HTR-8/SVneo (cell line): ENCODE measurements at places on chromosomes 7 and 10.

GRCh38 chr7:139505563-139505962, 17.9 kb upstream of the CLEC2L start:
- DNase-seq, result no peak

DNA sequence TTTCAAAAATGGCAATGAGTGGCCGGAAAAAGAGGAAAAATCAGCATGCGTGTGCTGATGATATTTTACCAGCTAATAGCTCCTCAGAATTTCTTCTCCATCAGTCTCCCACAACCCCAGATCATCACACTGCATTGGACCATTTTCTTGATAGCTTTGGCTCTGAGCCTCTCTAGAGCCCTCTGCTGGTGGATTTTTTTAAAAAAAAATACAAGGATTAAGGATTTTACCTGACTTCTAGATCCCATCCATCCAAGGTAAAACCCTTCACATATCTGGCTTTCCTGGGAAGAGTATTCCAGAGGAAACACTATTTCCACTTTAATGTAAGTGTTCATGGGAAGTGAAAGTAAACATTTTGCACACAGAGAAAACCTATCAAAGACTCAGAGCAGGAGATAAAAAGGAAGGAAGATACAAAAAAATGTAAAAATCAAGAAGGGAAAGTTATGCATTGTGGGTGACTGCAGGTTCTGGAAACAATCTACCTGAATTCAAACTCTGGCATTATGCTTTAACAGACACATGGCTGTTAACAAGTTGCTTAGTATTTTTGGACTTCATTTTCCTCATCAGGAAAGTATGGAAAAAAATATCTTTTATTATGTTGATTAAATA, 380.9 kb downstream of the LRRTM3 start:
- DNase-seq, result peak; percentile 3

- DNase-seq, result no peak
Observed at GRCh38 chr10:60893231-60893630, 50.8 kb downstream of the RHOBTB1 start.

DNA sequence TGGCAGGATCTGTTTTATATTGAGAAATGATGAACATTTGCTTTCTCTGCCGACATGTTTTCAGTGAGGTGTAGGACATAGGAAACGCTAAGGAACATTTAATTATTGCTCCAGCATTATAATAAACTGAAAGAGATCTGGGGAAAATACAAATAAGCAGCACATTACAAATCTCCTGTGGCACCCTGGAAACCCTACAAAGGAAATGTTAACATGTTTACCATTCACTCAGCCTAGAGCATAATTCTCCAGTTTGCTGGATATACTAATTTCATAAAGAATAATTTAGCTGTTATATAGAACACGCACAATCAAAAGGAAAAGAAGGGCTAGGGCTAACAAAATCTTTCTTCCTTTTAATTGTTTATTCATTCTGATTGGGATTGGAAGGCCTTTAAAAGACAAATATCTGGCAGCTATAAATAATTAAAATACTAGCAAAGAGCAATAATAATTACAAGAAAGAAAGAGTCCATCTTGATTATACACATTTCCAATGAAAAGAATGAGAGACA, 299.4 kb downstream of the CRPPA start:
- DNase-seq, result no peak

GRCh38 chr10:80590585-80591125, 53.0 kb downstream of the SH2D4B start:
- DNase-seq, result no peak

DNA sequence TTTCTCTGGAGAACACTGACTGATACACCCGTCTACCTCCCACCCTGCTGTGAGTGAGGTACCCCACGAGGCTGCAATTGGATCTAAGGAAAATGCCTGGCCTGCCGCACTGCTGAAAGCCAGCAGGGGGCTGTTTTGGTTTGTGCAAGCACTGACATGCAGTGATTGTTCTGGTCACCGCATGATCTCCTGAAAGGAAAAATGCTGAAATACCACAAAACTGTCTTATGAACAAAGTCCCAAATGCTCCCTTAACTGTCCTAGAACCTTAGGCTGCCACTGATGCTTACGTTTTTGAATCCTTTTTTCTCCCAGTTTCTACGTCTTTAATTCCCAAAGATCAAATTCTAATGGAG, 132.7 kb downstream of the JCAD start:
- DNase-seq, result peak; percentile 66

GRCh38 chr7:69782917-69783684, 184.8 kb downstream of the AUTS2 start:
- no peak for DNase-seq

DNA sequence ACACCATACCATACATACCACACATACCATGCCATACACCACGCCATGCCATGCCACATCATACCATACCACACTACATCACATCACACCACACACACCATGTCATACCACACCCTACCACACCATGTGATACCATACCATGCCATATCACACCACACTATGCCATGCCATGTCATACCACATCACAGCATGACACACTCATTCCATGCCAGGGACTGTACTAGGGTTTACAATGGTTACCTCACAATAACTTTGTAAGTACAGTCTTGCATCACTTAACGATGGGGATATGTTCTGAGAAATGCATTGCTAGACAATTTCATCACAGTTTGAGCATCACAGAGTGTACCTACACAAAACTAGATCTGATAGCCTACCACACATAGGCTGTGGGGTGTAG, 14.5 kb downstream of the PYROXD2 start:
- no peak for DNase-seq

- no peak for DNase-seq
Observed at GRCh38 chr7:24152877-24153472, 131.0 kb upstream of the NPY start.

DNA sequence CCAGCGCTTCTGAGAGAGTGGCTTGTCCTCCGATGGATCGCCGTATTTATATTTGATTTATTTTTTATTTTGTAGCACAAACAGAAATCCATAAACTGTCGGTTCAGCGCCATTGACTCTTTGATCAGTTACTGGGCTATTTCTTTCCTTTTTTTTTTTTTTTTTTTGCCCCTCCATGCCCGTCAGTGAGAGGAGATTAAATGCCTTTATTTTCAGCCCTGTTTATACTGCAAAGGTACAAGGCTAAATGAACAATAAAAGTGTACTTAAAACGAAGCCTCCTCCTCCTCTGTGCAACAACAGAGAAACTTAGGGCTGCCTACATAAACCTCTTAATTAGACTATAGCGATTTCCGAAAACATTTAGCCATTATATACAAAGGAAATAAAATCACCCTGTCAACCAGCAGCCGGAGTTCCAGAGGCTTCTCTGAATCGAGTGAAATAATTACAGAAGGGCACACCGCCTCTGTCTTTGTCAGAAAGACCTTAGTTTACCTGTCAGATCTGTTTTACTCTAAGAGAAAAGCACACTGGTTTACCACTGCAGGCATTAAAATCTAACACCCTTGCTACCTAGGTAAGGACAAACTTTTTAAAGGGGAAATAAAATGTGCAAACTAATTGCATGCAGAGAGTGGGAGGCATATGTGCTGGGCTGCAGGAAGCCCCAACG, 3.5 kb downstream of the EBF3 start:
- DNase-seq, result no peak

- no peak for DNase-seq
Observed at GRCh38 chr10:71135236-71135635, 77.1 kb upstream of the UNC5B start.

- no peak for DNase-seq
Observed at GRCh38 chr7:47479821-47480575, 101.9 kb downstream of the TNS3 start.

GRCh38 chr10:12484002-12484918, 134.9 kb downstream of the CAMK1D start:
- no peak for DNase-seq

GRCh38 chr7:24574386-24574785, 1.1 kb downstream of the PALS2 start:
- peak; percentile 11 for DNase-seq

DNA sequence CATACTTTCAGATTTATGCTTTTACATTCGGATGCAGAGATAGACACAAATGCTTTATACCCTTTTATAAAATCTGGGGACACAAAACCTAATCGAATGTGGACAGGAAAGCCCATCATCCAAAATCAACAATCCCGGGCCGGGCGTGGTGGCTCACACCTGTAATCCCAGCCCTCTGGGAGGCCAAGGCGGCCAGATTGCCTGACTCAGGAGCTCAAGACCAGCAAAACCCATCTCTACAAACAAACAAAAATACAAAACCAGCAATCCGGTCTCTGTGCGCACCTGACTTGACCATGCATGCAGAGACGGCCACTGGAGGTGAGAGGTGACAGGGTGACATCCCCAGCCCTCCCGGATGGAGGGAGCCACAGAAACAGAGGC, 13.5 kb downstream of the COBL start:
- DNase-seq, result no peak

- DNase-seq, result no peak
Observed at GRCh38 chr10:15879663-15880062, 19.4 kb upstream of the MINDY3 start.

- no peak for DNase-seq
Observed at GRCh38 chr10:122323941-122324675, 50.4 kb upstream of the PLEKHA1 start.

DNA sequence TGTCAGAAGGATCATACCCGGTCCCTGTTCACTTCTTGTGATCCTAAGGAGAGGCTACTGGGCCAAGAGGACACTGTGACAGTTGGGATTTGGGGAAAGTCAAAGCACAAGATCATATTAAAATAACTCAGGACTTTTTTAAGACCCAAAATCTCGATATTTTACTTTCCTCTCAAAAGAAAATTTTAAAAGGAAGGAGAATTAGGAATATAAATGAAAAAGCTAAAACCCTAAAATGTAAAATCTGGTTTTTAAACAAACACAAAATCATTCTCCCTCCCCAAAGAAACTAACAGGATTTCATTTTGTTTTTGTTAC, 36.4 kb downstream of the ALOX5 start:
- DNase-seq, result no peak

GRCh38 chr7:106139265-106140251, 27.4 kb upstream of the SYPL1 start:
- no peak for DNase-seq

DNA sequence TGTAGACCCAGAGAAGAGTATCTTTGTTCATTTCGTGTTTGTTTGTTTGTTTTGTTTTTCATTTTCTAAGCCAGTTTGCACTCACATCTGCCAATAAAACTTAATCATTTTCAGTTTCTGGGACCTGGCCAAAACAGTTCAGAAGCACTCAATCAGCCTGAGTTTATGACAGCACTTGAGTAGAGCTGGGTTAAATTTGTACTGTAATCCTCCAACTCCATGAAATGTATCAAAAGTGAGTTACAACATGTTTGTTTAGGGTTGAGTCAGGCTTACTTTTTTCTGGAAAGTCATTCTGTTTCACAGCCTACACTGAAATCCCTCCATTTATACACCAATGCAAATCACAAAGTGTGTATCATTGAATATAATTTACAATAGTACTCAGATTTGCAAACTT, 91.9 kb downstream of the ZWINT start:
- DNase-seq, result no peak

- DNase-seq, result no peak
Observed at GRCh38 chr10:6101181-6101580, 12.3 kb downstream of the RBM17 start.

DNA sequence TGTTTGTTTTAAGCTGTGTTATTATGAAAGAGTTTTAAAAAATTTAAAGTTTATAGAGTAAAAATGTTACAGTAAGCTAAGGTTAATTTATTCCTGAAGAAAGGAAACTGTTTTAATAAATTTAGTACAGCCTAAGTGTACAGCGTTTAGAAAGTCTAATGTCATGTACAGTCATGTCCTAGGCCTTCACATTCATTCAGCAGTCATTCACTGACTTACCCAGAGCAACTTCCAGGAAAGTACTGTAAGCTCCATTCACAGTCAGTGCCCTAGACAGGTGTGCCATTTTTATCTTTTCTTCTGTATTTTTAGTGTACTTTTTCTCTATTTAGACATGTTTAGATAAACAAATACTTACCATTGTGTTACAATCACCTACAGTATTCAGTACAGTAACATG, 126.8 kb downstream of the TPK1 start:
- no peak for DNase-seq

DNA sequence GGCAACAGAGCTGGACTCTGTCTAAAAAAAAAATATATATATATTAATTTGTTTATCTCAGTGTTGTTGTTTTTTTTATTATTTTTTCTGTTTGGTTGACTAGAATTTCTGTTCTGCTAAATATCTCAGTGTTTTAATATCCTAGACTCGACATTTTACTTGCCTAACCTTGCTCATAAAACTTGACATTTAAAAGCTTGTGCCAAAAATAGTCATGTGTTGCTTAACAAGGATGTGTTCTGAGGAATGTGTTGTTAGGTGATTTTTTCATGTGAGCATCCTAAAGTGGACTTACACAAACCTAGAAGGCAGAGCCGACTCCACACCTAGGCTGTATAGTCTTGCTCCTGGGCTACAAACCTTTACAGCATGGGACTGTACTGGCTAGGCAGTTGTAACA, 23.1 kb downstream of the NRBF2 start:
- DNase-seq, result no peak

DNA sequence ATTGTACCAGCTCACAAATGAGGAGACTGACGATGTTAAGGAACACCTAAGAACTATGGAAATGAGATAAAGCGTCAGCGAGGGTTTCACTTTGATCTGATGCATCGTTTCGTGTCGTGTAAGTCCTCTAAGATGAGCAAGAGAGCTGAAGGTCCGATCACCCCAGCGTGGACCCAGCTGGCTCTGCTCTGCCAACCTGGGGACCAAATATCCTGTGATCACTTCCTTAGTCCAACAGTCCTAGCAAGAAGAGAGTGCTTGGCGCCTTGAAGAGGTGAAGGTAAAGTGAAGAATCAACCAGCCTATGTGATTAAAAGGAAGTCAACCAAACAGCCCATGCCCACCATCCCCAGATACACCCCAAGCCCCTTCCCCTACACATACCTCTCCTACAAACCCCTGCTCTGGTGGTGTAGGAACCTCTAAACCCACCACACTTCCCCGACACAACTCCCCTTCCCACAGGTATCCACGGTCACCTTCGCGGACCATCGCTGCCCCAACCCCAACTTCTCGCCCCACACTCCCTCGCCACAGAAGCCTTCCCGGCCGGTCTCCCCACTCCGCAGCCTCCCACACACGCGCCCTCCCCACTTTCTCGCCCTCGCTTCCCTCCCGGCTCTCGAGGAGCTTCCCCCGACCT, 722 bp downstream of the UPF2 start:
- DNase-seq, result no peak

- DNase-seq, result no peak
Observed at GRCh38 chr7:44748948-44749731, 493 bp downstream of the ZMIZ2 start.

- no peak for DNase-seq
Observed at GRCh38 chr7:121337398-121337797, 8.6 kb downstream of the WNT16 start.

DNA sequence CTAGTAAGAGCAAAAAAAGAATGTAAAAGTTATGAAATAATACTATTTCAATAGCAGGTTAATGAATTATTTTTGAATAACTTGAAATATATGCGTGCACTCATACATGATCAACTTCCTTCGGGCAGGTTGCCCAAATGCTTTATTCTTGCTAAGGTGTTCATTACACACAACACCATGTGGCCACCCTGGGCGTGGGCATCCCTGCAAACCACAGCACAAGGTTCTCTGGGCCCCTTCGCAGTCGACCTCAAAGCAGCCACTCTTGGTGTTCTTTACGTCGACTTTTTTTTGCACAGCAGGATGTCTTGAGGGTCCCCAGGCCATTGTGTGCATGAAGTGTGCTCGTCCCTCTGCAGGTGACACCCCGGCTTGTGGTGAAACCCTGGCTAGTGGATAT, 300.7 kb upstream of the PITRM1 start:
- no peak for DNase-seq
